Endothelial cell of umbilical vein (primary cell): ENCODE measurements at places on chromosomes 6 and 20.

- no peak for DNase-seq
- no peak overlapping the region for H3K27ac ChIP-seq
- no peaks in the 10 kb centered on the region for H3K4me1 ChIP-seq
- H3K36me3 ChIP-seq: no peaks in the 10 kb centered on the region
- H3K4me3 ChIP-seq: no peak overlapping the region
These were observed 266.9 kb upstream of the STXBP5 start for GRCh38 chr6:146937316-146937715.

GRCh38 chr20:50472693-50473664 is 37.2 kb upstream of the PTPN1 start:
- no peaks in the 10 kb centered on the region for H3K27me3 ChIP-seq
- peaks cover 34% of the 10 kb centered on the region for H3K4me1 ChIP-seq
- no peak overlapping the region for H3K4me3 ChIP-seq
- no peak overlapping the region for H3K27ac ChIP-seq

DNA sequence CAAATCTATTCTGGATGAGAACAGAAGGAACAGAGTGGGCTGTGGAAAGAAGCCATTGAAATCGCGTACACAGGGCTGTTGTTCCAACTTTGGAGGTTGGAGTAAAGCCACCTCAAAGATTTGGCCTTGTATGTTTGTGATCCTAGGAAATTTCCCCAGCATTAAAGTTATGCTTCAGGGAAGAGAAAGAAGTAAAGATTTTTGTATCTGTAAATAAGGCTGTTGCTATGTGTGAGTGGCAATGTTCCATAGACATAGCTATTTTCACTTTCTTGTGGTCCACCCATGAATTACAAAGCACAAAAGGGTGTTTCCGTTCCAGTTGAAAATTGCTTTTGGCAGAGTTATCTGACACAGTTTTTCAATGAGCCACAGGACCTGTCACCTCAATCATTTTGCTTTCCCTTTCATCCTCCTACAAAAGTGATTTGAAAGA is 321.3 kb downstream of the TFAP2B start:
- H3K27ac ChIP-seq: no peak overlapping the region
- no peaks in the 10 kb centered on the region for H3K27me3 ChIP-seq
- no peaks in the 10 kb centered on the region for H3K4me1 ChIP-seq
- DNase-seq: no peak
- no peak overlapping the region for H3K4me3 ChIP-seq

- no peaks in the 10 kb centered on the region for H3K4me1 ChIP-seq
- no peak overlapping the region for H3K27ac ChIP-seq
- H3K27me3 ChIP-seq: peaks cover 59% of the 10 kb centered on the region
- H3K36me3 ChIP-seq: no peaks in the 10 kb centered on the region
These were observed 1.3 kb downstream of the BTNL2 start for GRCh38 chr6:32405656-32406055.

GRCh38 chr6:82362878-82363427 is 664 bp upstream of the TPBG start:
- no peaks in the 10 kb centered on the region for H3K36me3 ChIP-seq
- H3K27ac ChIP-seq: no peak overlapping the region
- peaks cover 4% of the 10 kb centered on the region for H3K4me1 ChIP-seq
- peaks cover 18% of the 10 kb centered on the region for H3K27me3 ChIP-seq

DNA sequence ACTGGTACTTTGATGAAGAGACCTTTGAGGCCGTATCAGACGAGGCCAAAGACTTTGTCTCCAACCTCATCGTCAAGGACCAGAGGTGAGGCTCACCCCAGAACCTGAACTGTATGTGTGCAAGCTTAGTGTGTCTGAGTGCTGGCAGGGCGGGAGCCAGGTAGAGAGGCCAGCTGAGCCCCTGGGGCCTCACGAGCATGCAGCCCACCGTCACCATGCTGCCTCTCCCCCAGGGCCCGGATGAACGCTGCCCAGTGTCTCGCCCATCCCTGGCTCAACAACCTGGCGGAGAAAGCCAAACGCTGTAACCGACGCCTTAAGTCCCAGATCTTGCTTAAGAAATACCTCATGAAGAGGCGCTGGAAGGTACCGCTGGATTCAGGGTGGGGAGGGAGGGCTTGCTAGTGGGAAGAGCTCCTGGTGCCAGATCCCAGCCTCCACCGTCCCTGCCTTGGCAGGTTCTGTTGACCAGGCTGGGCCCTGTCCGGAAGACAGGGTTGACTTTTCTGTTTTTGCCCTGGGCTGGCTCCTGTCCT is 12.7 kb downstream of the MYLK2 start:
- DNase-seq: no peak
- H3K27me3 ChIP-seq: no peaks in the 10 kb centered on the region
- no peak overlapping the region for H3K4me3 ChIP-seq
- H3K4me1 ChIP-seq: peaks cover 22% of the 10 kb centered on the region
- H3K27ac ChIP-seq: no peak overlapping the region
